ENCODE measurements at places on chromosomes 7 and 10.

DNA sequence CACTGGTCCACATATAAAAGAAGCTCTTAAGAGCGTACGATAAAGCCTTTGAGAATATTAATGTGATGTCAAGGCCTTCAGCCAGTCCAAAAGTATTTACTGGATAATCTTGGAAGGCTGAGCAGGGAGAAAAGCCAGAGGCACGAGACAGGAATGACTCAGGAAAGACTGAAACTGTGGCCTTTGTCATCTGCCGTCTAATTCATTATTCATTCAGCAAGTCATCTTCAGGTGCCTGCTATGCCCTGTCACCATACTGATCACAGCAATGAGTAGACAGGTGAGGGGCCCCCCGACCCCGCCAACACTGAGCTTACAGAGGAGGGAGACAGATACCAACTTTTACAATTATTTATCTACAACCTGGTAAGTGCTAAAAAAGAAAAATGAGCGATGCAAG is 78.9 kb downstream of the VOPP1 start:
- DNase-seq: no peak

DNA sequence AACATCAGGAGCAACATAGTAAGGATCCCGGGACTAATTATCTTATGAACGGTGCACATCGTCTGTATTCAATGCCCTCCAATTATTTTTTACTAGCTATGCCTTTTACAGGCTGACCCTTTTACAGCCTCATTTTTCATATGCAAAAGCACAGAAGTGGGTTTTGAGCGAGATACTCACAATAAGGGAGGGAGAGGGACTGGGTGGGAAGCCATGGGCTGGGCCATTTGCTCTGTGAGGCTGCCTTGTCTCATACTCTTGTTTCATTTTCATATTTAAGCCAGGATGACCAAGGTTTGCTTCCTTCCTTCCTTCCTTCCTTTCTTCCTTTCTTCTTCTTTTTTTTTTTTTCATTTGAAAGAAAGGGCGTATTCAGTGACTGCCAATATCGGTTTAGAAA is 259.3 kb downstream of the TRIL start:
- no peak for DNase-seq

DNA sequence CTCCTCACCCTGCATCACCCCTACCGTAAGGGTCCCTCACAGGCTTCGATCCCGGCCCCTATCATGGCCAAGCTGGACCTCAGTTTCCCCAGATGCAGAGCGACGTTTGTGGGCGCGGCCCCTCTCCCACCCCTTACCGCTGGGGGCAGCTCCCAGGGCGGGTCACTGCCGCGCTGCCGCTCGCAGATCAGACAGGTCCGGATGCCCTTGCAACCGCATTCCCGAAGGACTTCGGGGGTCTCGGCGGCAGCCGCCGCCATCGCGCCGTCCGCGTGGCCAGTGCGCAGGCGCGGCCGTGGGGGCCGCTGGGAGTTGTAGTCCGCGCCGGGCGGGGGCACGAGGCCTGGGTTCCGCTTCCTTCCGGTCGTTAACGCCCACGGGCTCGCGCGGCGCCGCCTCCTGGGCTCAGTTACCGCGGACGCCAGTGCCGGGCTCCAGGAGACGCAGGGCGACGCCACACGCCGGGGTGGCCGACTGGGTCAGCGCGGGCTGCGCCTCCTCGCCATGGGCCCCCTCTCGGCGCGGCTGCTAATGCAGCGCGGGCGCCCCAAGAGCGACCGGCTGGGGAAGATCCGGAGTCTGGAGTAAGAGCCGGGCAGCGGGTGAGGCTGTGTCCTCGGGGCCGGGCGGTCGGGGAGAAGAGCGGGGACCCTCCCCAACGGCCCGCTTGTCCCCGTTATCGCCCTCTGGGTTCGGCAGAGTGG is at the start of the genes ALKBH4 and LRWD1:
TSS of gene ALKBH4 (minus strand) at position 287 of the 704 bp plus-strand sequence. CDS start at position 260, 27 bp downstream.
TSS of gene LRWD1 (plus strand) at position 408 of the 704 bp plus-strand sequence. CDS start at position 505, 97 bp downstream.
- peak; percentile 77 for DNase-seq

- DNase-seq: no peak
Measured at GRCh38 chr7:116683786-116684185, 11.8 kb downstream of the MET start.

DNA sequence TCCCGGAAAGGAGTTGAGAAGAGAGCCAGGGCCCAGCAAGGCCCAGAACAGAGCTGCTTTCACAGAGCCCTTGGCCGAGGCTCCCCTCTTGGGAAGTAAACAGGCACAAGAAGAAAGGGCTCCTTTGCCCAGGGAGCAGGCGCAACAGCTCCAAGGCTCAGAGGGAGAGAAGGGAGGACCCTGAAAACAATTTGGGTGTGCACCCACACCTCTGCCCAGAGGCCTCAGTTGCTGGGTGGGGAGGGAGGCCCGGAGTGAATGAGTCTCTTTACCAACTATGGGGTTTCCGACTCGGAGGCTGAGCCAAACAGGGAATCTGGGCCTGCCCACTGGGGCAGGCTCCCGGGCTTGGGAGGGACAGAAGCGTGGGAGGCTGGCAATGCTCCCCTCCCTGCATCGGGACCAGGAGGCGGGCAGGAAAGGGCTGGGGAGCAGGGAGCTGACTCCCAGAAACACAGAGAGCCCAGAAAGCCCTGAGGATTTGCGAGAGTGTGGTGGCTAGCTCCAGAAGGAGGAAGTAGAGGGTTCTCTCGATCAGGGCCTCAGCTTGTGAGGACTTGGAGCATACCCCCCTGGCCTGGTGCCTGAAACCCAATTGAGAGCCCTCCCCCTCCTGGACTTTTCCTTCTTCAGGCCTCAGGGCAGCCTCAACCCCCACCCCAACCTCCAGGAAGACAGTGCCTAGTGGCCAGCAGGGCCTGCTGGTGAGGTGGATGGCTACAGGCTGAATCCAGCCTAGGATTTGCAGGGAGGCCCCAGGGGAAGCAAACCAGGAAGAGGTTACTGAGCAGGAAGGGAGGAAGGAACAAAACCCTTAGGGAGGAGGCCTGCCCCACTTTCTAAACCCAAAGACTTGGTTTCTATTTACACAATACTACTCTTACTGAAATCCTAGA is 6.2 kb downstream of the C10orf105 start:
- DNase-seq: peak; percentile 83

- peak; percentile 86 for DNase-seq
Measured at GRCh38 chr7:45978010-45978681, 57.1 kb upstream of the IGFBP3 start.

DNA sequence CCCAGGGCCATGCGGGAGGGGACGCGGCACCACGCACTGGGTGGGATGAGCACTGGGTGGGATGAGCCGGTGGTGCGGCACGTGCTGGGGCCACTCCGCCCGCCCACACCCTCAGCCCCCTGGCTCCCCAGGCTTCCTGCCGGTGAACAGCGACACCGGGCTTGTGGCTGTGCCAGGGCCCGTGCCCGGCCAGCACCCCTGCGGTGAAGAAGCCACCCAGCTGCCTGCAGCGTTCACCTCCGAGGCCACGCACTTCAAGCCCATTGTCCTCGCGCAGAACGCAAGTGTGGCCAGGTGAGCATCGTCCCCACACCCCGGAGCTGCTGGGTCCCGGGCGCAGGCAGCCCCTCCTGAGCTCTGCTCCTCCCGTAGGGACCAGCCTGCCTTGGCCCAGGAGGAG is 31.8 kb upstream of the UTF1 start:
- no peak for DNase-seq

GRCh38 chr7:102286237-102287110 is at the start of gene SH2B2:
Gene SH2B2 (plus strand): TSS chr7:102286868. CDS start chr7:102300551, 13,683 bp downstream.
- DNase-seq: peak; percentile 16

GRCh38 chr10:130078120-130078519 is 32.5 kb downstream of the C10orf143 start:
- no peak for DNase-seq

DNA sequence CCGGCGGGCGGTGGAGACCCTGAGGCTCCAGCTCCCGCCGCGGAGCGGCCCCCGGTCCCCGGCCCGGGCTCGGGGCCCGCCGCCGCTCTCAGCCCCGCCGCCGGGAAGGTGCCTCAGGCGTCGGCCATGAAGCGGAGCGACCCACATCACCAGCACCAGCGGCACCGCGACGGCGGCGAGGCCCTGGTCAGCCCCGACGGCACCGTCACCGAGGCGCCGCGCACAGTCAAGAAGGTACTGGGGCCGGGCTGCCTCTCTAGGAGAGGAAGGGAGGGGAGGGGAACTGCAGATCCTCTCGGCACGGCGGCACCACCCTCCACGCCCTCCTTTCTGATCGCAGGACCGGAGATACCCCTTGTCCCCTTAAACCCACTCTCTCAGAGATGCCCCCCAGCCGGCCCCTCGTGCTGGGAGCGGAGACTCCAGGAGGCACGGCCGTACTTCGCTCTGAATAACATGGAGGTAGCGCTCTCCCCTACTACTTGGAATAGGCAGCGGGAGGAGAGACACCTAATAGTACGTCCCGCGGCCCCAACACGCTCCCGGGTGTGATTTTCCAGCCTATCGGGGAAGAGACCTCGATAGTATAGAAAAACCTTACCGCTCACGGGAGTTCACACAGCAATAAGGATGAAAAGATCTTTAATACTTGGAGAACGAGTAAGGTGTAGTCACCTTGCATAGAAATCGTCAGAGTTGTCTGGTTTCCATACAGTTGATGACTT is 538 bp downstream of the AHCYL2 start:
- no peak for DNase-seq

- DNase-seq: no peak
Measured at GRCh38 chr7:108132551-108133265, 2.5 kb upstream of the LAMB4 start.

DNA sequence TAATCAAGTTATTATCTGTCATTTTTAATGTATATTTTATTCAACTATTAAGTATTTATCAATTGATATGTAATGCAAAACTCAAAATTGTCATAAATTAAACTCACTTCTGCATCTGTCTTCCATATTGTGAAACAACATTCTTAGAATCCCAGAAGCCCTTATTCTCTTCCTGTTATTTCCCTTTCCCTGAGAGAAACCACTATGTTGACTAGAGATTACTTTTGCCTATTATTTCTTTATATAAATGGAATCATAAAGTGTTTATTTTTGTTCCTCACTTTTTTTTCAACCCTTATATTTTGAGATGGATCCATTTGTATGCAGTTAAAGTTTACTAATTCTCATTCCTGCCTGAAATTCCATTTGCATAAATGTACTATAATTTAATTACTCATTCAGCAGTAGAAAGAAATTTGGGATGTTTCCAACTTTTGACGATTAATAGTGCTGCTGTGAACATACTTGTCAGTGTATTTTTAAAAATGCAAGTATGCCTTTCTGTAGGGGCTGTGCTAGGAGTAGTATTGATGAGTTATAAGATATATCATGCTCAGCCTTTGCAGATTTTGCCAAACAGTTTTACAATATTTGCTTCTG is 211.2 kb downstream of the SEMA3D start:
- DNase-seq: no peak

DNA sequence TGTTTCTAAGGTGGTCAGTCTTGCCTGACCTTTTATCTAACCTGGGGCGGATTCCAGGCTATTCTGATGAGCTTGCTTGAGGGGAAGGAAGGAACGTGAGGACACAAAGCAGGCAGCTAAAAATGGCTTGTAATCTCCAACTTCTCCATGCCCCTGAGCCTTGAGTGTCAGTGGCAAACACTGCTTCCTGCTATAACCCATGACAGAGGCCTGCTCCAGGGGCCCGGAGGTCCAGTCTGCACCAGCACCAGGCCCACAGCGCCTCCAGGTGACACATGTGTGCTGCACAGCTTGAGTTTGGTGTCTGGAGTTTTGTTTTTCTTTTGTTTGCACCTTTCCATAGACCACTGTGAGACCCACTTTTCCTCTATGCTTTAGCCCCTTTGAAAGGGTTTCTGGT is 207.9 kb downstream of the PAXIP1 start:
- DNase-seq: no peak

DNA sequence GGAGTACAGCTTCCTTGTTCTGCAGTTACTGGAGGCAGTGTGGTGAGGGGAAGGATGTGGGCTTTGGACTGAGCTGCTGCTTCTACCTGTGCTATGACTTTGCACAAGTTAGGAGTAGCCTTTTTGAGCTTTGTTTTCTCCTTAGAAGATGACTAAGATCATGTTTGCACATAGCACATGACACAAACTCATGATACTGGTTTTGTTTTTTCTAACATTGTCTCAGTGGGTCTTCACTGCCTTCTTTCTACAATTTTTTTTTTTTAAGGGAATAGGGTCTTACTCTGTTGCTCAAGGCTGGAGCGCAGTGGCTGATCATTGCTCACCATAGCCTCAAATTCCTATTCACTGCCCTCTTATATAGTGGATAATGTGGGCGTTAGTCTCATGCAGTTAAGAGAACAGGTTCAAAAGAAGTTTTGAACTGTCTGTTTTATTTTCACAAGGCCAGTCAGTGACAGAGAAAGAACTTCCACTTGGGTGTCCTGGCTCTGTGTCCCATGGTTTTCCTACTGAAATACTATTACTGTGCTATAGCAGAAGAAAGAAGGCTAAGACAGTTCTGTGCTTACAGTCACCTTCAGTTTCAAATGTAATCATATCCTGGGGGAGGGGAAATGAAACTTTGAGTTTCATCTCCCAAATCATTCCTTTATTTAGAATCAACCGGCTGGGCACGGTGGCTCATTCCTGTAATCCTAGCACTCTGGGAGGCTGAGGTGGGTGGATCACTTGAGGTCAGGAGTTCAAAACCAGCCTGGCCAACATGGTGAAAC is 72.0 kb downstream of the KAT6B start:
- no peak for DNase-seq

GRCh38 chr10:114328874-114329273 is 75.4 kb downstream of the AFAP1L2 start:
- no peak for DNase-seq

DNA sequence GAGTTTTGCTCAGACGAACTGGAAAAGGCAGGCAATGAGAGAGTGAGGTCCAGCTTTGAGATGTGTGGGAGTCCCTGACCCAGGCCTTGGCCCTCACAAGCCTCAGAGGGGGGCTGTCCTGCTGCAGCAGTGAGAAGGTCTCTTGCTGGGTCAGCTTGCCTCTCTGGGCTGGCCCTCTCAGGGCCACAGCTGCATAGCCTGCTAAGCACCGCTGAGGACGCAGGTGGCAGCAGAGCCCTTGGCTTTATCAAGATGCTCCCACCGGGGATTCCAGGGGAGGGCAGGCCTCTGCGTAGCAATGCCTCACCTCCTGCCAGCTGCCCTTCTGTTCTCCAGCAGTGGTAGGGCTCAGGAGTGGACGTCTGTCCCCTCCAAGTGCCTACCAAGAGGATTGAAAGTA is 128.7 kb downstream of the COBL start:
- no peak for DNase-seq

- no peak for DNase-seq
Measured at GRCh38 chr10:33142295-33142694, 184.3 kb upstream of the ITGB1 start.

DNA sequence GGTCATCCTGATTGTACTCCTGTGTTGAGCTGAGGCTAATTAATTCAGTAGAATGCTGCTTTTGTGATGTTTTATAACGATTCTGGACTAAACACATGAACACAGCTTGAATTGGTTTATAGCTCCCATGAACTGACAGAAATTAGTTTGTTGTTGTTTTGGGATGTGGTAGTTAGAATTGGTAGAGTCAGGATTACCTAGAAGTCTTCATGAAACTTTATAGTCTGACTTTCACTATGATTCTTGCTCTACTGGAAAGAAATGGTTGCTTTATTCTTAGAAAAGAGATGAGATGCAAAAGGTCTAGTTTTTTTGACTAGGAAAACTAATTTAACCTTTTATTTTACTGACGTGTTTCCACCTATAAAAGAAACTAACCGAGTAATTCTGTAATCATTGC is 23.4 kb upstream of the TRUB1 start:
- no peak for DNase-seq
